ENCODE measurements at places on chromosomes 6 and 20.

DNA sequence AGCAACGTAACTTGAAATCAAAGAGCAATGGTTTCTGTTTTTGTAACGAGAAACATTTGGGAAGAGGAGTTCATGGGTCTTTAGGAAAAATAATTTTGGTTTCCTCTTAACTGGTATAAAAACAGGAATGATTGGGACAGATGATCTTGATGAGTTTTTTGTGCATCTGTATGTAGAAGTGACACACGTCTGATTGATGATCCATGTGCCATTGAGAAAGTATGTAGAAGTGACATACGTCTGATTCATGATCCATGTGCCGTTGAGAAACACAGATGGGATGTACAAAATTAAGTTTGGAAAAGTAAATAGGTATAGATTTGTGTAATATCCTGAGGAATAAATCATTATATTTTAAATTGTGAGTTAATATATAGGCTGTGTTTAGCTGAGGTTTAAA, 2.1 kb downstream of the KIAA1586 start:
- no peak for DNase-seq

DNA sequence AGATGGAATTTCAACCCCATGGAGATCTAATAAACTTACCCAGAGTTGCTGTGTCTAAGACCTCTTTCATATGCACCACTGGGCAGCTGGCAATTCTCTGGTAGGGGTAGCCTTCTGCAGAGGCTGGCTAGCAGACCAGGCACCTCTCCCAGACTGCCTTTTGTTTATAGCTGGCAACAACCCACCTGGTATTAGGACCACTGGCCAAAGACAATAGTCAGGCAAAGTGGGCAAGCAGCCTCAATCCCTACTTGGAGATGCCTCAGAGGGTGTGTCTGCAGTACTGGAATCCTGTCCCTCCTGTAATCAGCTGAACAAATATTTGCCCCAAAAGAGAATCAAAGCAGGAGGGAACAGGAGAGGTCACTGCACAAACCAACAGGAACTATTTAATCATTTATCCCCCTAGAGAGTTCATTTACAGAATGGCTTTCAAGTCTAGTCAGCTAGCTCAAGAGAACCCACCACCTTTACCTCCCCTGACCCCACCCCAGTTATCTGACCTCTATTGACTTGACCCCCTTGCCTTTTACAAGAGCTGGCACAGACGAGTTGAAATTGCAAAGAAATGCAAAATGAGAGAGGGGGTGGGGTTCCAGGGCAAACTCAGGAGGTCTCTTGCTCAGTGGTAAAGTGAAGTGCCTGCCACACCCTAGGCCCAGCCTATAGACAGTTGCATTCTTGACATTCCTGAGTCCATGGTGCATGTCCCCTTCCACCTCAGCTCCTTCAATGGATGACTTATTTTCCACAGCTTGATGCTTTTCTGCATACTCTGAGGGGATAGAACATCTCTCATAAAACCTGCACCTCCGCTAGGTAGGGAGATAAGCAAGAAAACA, 2.8 kb downstream of the BCL2L1 start:
- DNase-seq = no peak

DNA sequence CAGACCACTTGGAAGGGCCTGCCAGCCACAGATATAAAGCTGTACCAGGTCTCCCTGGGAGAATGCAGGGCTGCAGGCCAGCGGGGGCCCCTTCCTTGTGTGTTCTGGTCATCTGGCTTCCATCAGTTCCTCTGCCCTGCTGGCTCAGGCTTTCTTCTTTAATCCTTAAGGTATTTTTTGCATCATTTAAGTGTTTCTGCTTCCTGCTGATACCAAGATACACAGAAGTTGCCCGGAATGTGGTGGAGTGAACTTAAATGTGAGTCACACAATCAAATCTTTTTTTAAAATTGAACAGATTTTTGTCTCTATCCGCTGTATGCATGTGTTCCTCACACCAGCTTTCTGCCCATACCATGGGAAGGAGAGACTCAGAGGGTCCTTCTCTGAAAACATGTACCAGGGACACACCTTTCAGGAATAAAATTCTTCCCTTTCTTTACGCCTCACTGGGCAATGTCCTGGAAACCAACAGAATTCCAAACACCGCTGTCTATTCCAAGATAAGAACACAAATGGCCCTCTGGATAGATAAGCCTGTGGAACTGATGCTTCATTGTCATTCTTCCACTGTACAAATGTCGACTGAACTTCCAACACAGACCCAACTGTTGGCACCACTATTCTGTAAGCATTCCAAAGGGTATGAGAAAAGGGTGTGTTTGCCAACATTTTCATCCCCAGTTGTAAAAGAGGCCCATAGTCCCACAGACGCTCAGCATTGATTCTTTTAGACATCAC, 206.2 kb upstream of the MYLIP start:
- DNase-seq = no peak

- no peak for DNase-seq
Measured at GRCh38 chr6:133317704-133318103, 76.5 kb downstream of the EYA4 start.

DNA sequence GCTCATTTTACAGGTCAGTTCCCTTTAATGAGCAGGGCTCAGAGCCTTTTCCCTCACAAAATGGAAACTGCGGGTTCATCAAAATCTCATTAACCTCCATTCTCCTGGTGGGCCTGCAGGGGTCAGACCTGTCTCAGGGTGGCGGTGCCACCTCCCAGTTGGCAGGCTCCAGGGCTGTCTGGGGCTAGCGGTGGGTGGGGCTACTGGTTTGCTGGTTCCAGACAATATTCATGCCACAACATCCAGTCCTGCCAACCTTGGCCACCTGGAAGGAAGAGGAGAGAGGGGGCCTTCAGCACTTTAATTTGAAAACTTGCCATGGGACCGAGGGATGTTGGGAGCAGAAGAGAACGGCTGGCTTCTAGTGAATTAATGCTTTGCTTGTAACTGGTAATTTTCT, 41.9 kb upstream of the CTNNBL1 start:
- no peak for DNase-seq

DNA sequence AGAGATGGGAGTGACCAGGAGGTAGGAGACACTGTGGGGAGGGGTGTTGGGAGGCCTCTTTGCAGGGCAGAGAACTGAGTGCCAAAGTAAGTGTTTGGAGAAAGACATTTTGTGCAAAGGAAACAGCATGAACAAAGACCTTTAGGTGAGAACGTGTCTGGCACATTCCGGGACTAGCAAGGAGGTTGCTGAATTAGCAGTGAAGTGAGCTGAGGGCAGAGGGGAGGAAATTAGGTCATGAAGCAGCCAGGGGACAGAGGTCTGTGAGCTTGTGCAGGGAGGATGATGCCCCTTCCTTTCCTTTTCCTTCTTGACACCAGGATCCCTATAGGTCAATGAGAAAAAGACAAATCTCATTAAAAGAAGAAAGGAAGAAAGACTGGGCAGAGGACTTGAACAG, 21.4 kb upstream of the AHCY start:
- no peak for DNase-seq

GRCh38 chr20:35502352-35502751, 27.1 kb downstream of the C20orf173 start:
- no peak for DNase-seq

DNA sequence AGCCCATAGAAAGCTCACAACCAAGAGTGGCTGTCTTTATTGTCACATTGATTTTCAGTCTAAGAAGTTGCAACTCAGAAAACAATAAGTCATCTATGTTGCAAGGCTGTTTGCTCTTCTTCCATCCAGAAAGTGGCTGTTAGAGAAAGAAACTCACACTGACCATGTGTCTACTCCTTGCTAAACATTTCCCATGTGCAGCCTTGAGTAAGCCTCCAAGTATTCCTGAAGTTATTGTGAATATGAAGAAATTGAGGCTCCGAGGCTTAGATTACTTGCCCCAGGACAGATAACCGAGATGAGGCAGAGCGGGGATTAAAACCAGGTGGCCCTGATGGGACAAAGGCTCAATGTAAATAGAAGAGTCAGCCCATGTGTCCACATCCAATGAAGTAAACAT, 105.0 kb downstream of the SPTLC3 start:
- DNase-seq = no peak

GRCh38 chr6:63526931-63527330, 45.3 kb upstream of the LOC128125822 start:
- no peak for DNase-seq

GRCh38 chr6:149003560-149003959, 256.7 kb downstream of the UST start:
- no peak for DNase-seq

- no peak for DNase-seq
Measured at GRCh38 chr20:5222919-5223634, 93.7 kb downstream of the PROKR2 start.

- no peak for DNase-seq
Measured at GRCh38 chr6:147684906-147685305, 176.4 kb downstream of the SAMD5 start.

GRCh38 chr6:111524252-111524651, 41.2 kb upstream of the REV3L start:
- no peak for DNase-seq

DNA sequence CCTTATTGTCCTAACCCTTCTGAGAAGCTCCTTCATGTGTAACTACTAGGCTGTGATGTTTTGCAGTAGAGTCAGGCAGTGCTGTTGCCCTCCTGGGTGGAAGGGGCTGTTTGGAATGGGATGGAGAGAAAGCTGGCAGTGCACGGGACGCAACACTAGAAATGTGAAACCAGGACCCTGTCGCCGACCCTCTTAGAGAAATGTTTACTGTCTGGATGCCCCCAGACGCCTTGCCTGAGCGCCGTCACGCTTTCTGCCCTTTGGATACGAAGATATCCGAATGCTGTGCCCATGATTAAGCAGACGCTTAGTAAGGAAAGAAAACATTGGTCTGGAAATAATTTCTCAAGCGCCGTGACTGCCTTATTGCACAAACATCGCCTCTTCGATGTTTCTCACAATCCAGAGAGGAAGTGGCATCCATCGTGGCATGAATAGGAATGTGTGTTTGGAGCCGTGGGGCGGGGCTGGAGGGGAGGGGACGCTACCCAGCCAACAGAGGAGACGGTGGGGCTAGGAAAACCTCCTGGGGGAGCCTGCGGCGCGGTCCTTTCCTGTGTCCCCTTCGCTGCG, 661 bp upstream of the PPP1R14C start:
- no peak for DNase-seq

GRCh38 chr20:53972179-53972578, 98.2 kb downstream of the BCAS1 start:
- DNase-seq = no peak

DNA sequence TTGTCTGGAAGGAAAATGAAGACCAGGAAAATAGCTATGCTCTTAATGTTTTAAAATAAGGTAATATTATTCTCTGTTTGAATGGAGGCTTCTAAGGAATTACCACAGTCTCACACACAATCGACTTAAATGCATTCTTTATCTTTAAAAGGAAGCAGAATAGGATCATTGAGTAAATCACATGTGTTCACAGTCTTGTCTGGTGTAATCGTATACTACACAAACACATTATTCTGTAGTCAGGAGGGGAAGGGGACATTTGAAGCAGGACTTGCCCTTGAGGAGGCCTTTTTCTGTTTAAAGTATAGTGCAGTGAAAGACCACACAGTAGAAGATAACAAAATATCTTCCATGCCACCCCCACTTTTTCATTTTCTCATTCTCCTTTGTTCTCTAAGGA, 20.6 kb upstream of the REV3L start:
- DNase-seq = no peak

GRCh38 chr20:63055575-63056235, 48.9 kb upstream of the BHLHE23 start:
- DNase-seq = no peak

DNA sequence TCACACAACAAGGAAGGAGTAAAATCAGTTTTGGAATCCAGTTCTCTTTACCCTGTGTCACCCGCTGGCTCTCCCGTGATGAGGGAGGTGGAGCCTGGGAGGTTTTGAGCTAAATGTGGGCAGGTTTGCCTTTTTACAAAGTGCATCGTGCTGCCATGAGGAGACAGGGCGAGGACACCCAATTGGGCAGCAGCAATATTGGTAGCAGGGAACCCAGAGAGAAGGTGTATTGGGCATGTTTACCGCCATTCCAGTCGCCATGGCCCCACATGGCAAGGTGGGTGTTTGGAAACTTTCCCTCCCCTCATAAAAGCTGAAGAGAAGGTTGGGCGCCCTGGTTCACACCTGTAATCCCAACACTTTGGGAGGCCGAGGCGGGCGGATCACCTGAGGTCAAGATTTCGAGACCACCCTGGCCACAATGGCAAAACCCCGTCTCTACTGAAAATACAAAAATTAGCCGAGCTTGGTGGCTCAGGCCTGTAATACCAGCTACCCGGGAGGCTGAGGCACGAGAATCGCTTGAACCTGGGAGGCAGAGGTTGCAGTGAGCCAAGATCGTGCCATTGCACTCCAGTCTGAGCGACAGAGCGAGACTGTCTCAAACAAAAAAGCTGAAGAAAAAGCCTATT, 3.5 kb upstream of the UBE2V1 start:
- DNase-seq = no peak

DNA sequence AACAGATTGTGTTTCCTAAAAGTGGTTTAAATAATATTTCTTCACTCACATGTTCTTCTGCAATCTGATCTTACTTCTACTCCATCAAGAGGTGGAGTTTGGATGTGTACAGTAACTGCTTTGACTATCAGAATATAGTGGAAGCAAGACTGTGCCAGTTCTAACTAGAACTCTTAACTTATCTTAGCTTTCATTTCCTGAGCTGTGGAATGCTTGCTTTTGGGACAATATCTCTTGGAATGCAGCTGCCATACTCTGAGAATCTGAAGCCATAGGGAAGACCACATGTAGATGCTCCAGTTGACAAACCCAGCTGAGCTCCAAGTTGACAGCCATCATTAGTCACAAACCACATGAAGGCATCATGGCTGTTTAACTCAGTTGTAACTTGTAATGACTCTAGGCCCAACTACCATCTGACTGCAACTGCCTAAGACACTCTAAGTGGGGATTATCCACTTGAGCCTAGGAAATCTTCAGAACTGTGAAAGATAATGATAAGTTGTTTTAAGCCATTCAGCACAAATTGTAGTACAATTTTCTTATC, 40.8 kb upstream of the MAN1A1 start:
- DNase-seq = no peak

GRCh38 chr20:62133051-62133845, 9.9 kb downstream of the PSMA7 start:
- no peak for DNase-seq

DNA sequence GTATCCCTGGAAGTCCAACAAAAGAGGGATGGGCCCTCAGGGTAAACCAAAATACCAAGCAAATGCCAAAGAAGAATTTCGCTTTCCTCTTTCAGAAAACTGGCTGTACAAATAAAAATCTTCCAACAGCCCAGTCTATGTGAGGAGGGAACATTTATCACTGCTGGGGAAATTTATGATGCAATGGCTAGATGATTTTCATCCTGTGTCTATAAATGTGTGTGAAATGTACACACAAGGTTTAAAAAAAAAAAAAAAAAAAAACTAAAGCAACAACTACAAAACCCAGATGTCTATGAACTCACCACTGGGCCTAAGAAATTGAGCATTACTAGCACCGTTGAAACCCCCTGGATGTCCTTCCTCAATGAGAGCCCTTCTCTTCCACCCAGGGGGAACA, 68.7 kb upstream of the SLC4A11 start:
- no peak for DNase-seq

GRCh38 chr6:73028124-73028766, 197.1 kb downstream of the KHDC1L start:
- DNase-seq = no peak

Data from stimulated activated CD8-positive, alpha-beta memory T cell treated with anti-CD3 and anti-CD28 coated beads, Interleukin-7, amount 100 ng/mL, for 1 hour (primary cell).